ENCODE measurements at places on chromosomes 2 and 18.

- no peak for DNase-seq
Observed at GRCh38 chr2:241816431-241817121, 7.6 kb downstream of the NEU4 start.

DNA sequence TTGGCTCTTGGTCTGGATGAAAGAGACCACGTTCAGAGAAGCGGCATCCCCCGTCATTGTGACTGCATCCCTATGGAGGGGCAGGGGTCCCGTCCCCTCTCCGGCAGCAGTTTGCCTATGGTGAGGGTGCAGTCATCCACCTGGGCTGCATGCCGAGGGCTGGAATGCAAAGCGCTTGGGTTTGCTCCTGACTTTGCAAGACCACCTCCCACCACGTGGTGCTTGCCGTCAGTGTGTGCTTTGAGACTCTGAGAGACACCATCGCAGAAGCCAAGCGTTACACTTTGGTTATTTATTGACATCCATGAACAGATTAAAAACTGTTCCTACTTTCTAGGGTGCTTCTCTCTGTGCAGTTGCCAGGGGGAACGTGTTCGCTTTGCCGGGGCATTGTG is 59.5 kb downstream of the SH3RF3 start:
- no peak for DNase-seq

DNA sequence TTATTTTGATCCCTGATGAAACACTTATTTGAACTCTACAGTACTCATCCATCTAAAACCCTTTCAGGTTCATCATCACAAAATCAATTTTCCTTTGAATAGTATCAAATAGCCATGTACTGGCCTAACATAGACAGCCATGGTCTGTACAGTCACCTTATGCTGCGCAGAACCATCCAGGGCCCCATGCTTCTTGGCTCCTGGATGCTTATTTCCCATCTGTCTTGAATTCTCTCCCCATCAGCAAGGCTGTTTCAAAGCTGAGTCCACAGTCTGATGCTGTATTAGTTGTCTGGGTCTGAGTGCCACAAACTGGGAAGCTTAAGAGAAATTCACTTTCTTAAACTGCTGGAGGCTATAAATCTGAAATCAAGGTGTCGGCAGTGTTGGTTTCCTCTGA is 290.2 kb downstream of the OSR1 start:
- no peak for DNase-seq

DNA sequence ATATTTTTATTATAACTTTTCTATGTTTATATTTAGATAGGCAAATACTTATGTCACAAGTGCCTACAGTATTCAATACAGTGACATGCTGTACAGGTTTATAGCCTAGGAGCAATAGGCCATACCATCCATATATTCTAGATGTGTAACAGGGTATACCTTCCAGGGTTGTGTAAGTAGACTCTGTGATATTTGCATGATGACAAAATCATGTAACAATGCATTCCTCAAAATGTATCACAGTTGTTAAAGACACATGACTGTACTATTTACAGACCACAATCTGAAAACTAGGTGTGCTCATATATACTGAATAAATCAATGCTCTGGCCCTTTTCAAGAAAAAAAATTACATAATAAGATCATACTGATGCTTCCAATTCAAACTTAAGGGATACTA is 433.2 kb upstream of the RGPD4 start:
- DNase-seq = no peak

- no peak for DNase-seq
Observed at GRCh38 chr2:189442468-189442867, 1.2 kb downstream of the WDR75 start.

- no peak for DNase-seq
Observed at GRCh38 chr2:180050246-180050645, 43.1 kb upstream of the CWC22 start.

GRCh38 chr2:196513796-196514526 is 125.6 kb upstream of the CCDC150 start:
- no peak for DNase-seq

DNA sequence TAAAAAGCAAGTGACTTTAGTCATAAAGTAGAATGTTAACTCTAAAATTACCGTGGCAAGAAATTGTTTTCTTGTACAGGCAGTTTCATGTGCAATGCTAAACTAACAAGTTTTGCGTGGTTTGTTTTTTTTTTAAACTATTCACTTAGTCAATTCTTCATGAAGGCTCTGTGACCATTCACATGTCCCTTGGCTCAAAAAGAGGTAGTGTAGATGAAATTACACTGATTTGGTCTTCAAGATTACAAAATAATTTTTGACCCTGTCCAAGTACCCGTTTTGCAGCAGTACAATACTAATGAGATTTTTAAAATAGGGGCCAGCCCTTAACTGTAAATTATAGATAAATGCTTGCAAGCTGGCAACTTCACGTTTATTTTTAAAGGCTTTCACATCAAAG is 1.3 kb downstream of the TMEM131 start:
- DNase-seq = no peak

- no peak for DNase-seq
Observed at GRCh38 chr2:38911191-38911590, 21.5 kb downstream of the ARHGEF33 start.

DNA sequence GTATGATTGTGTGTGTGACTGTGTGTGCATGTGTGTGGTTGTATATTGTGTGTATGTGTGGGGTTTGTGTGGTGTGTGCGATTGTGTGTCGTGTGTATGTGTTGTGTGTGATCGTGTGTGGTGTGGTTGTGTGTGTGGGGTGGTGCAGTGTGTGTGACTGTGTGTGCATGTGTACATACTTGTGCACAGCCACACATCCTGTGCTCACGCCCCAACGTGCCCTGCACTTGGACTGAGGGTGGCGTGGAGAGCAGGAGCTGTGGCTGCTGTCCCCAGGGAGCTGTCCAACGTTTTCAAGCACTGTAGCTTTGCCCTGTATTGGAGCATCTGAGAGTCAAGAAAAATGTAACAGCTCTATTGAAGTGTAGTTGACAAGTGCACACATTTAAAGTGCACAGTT is 243.2 kb upstream of the HDAC4 start:
- no peak for DNase-seq

GRCh38 chr18:35490894-35491699 is 6.7 kb downstream of the INO80C start:
- no peak for DNase-seq

DNA sequence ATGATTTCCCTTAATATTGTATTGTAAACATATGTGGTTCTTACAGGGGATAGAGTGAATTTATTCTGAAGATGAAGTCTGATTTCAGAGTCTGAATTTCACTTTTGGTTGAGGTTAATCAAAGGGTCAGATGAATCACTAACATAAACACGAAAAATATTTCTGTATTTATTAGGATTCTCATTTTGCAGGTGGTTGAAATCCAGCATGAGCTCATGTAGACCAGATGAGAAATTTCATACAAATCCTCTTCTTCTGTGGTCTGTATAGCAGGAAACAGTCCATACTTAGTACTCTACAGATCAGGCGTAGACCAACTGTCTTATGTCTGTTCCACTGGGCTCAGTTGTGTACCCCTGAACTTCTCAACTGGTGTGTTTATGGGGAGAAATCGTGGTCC is 157.8 kb downstream of the BABAM2 start:
- no peak for DNase-seq

- no peak for DNase-seq
Observed at GRCh38 chr2:239261796-239262483, 138.9 kb downstream of the HDAC4 start.

GRCh38 chr2:65638443-65638842 is 206.0 kb upstream of the SPRED2 start:
- DNase-seq = no peak

- DNase-seq = no peak
Observed at GRCh38 chr2:188937228-188938220, 36.6 kb upstream of the COL3A1 start.

GRCh38 chr18:31301201-31301655 is 16.7 kb upstream of the DSG1 start:
- DNase-seq = no peak

DNA sequence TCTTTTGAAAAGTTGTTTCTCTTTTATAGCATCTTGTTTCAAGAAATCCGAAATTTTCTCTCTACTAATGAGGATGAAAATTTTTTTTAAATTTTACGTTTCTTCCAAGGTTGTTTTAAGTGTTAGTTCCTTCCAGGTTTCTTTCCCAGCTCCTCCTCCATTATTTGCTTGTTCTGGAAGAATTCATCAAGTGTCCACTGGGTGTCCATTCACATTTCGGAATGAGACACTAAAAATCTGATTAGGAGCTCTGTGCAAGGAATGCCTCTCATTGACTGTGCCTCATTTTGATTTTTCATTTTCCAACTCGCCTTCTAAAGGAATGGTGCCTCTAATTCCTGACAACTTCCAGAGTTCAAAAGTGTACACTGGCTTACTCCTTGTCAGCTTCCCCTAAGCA is 6.1 kb downstream of the SP100 start:
- DNase-seq = no peak

- no peak for DNase-seq
Observed at GRCh38 chr2:73109431-73110167, 3.1 kb downstream of the RAB11FIP5 start.

DNA sequence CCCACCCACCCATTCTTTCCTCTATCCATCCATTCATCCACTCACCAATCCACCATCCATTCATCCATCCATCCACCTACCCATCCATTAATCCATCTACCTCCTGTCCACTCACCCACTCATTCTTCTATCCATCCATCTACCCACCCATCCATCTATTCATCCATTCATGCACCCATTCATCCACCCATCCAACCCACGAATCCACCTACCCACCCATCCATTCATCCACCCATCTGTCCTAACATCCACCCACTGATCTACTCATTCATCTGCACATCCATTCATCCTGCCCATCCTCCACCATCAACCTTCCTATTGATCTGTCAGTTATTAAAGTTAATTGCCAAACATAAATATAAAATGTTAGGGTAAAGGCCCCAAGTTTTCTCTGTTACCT is 25.6 kb downstream of the LDLRAD4 start:
- no peak for DNase-seq

GRCh38 chr2:85777441-85777861 is 23.7 kb downstream of the ATOH8 start:
- no peak for DNase-seq

GRCh38 chr2:124339709-124340108 is 314.6 kb downstream of the CNTNAP5 start:
- no peak for DNase-seq

DNA sequence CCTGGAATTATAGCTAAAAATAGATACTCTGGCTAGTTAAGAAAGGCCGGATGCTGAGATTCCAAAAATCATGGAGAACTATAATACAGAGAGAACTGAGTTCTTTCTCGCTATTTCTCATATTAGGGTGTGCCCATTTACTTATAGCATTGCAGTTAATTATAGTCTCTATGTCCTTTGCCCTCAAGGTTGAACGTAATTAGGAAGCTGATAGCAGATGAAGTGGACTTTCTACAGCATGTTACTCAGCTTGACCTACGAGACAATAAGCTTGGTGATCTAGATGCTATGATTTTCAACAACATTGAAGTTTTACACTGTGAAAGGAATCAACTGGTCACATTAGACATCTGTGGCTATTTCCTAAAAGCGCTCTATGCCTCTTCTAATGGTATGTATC is 187.4 kb downstream of the PHLPP1 start:
- no peak for DNase-seq

DNA sequence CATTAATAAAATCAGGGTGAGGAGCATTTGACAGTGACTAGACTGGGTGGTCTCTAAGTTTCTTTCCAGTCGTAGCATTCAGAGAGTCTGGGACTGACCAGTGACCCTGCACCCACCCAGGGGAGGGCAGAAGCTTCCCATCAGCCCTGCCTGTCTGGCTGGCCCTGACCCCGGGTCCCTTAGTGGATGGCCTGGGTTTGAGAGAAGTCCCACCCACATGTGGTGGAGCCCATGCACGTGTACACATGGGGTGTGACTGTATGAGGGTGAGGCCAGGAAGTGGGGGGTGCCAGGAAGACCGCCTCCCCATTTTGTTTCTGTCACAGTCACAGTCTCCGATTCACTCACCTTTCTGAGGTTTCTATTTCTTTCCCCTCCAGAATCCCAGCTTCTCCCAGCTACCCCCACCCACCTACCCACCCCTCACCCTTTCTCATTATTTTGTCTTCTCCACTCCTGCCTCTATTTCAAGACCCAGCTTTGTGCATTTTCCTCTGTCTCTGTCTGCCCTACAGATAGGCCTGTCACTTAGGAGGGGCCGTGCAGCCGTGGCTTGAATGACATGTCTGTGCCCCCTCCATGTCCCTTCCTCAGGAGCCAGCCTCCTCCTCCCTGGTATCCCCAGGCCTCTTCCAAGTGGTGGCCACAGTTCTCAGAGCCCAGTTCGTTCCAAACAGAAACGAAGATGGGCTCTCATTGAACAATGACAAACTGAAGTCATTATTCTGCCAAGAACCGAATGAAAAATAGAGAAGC is 13.6 kb downstream of the CIB4 start:
- no peak for DNase-seq

- no peak for DNase-seq
Observed at GRCh38 chr18:50820901-50821520, 1.2 kb upstream of the MRO start.

DNA sequence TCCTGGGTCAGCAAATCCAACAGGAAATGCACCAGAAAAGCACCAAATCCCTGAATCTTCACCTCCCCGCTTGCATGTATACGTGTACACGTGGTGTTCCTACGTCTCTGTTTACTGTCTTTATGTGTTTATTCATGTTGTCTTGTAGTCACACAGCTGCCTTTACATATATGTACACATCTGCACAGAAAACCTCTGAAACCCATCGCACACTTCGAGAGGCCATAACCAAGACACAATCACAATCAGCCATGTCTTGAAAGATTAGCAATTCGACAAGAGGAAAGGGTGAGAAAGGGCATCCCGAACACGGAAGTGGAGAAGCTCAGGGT is 98.1 kb downstream of the PLB1 start:
- DNase-seq = no peak

DNA sequence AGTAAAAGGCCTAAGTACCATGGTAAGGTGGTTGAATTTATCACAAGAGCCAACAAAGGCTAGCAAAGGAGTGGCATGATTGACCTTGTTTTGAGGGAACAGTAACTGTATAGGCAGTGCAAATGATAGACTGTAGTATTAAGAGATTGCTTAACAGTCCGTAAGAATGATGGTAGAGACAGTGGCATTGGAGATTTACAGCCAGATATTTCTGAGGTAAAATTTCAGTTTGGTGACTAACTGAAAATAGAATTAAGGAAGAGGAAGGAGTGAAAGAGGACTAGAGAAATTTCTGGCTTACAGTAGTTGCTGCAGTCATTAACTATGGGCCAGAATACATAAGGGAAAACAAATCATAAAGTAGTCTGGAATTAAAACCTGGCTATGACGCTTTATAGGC is 4.4 kb upstream of the BAZ2B start:
- DNase-seq = no peak

GRCh38 chr2:223363085-223363484 is 239.1 kb downstream of the SCG2 start:
- no peak for DNase-seq

- no peak for DNase-seq
Observed at GRCh38 chr18:54689319-54689718, 98.3 kb downstream of the DYNAP start.

- DNase-seq = no peak
Observed at GRCh38 chr18:11902522-11903292, 5.4 kb downstream of the MPPE1 start.
